Vagina (tissue), 2 donors: ENCODE measurements at places on chromosomes 6 and 20. TPM values are rescaled to one million over a fixed set of nuclear protein-coding genes. Genes with fewer than 3 reads are reported as not detected.

The SRSF12 gene
- total RNA-seq = 0.25 TPM

DNA sequence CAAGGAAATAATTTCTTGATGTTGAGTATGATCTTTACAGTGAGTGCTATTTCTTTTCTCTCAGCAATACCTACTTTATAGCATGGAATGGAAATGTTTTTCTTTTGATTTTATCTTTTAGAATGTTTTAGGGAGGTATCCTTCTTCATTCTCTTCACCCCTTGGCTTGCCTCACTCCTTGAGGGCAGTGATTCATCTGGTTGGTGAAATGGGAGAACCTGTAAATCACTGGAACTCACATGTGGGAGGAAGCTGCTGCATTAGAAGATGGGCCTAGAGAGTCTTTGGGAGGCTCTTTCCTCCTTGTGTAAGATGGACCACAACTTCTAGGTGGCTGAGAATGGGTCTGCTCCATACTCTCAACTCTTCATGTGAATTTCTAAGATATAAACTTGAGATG lies 244.8 kb upstream of the SYNCRIP start:
- no peak for DNase-seq

DNA sequence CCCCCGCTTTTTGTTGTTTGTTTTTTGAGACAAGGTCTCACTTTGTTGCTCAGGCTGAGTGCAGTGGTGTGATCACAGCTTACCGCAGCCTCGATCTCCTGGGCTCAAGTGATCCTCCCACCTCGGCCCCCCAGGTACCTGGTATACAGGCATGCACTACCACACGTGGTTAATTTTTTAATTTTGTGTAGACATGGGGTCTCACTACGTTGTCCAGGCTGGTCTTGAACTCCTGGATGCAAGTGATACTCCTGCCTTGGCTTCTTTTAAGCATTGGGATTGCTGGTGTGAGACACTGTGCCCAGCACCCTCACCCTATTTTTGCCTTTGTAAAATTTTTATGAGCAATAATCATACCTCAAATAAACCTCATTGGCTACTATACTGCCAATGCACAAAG lies 5.5 kb downstream of the ENPP3 start:
- DNase-seq = no peak

DNA sequence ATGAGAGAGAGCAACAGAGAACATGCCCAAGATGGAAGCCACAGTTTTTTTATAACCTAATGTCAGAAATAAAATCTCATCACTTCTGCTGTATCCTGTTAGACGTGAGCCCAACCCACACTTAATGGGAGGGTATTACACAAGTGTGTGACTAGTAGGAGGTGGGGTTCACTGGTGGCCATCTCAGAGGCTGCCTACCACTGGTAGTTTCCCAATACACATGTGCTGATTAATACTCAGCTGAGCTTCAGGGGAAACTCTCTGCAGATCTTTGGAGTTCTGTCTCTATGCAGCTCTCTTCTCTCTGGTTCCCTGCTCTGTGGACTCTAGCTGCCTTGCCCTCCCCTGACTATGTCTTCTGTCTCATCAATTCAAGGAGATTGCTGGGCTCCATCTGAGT lies 35.7 kb downstream of the CNBD2 start:
- DNase-seq = no peak

DNA sequence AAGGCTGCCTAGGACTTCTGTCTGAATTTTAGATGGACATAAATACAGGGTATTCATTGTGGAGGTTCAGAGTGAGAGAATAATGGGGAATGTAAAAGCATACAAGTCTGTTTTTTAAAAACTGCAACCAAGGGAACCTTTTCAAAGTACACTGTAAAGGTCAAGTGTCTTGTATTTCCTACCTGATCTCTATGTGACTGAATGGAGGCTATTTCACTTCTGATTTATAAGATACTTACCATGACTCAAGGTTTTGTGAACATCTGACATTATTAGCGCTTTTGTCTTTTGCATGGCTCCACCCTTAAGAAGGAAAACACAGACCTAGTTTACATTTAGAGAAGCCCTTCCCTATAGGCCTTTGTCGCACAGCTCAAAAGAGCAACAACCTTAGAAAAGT lies 126.5 kb downstream of the ZFAND3 start:
- DNase-seq = no peak
